ENCODE measurements at places on chromosomes 13 and 19.

DNA sequence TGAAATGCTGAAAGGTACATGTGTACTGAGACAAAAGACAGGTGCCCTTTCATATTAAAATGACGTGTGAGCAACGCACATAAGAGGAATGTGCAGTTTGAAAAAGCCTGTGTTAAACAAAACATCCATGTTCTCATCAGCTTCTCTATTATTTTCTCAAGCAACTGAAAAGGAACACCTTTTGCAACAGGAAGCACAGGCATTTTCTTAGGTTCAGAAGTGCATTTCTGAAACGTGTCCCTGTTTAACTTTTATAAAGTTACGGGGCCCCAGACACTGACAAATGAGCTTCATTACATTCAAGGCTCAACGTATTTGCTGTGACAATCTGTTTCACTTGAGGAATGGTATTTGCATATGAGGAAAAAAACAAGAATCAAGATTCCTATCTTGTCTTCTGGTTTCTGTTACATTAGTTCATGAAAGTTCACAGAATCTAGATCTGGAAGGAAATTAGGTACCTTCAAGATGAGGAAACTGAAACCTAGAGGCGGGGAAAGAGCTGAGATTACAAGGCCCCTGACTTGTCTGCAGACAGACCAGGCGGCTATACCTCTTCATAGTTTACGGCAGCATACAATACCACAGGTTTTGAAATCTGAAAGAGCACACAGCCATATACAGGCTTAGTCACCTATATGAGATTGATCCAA is 431.7 kb downstream of the KLF12 start:
- DNase-seq: no peak

GRCh38 chr13:21047591-21048282 is 13.6 kb downstream of the LATS2 start:
- DNase-seq: no peak

DNA sequence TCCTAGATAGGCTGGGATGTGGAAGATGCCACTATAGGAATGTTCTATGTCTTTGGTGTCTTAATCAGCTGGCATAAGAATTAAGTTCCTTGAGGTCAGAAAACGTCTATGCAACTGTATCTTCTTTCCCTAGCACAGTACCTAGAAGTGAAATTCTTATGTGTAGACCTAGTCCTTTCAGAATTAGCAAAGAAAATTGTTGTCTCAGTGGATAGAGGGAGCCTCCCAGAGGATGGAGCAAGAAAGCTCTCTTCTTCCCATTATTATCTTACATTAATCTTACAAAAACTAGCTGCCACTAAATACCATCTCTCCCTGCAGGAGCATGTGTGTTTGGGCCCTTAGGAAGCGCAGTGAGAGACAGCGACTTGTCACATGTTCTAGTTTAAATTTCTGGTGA is 11.6 kb downstream of the CLDN10 start:
- DNase-seq: no peak

GRCh38 chr19:38321646-38322196 is 2.1 kb downstream of the KCNK6 start:
- no peak for DNase-seq

GRCh38 chr19:10543420-10544241 is at the start of gene ATG4D:
TSS of gene ATG4D (plus strand) at chr19:10543904. CDS start at chr19:10544091, 187 bp downstream.
- DNase-seq: peak; percentile 41

DNA sequence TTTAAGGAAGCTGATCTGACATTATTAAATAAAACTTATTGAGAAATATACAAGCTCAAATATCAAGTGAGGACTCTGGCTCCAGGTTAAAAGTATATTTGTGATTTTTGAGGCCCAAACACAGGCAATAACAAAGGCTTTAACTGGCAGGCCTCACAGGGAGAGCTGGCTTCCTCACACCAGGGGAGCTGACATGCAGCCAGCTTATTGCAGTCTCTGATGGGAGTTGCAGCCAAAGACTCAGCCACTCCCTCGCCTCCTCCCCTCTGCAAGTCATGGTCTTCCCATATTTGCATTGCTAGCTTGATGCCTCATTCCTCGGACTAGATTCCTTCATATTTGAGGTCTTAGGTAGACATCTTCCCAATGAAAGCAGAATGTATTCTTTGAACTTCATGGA is 647.1 kb upstream of the SLITRK6 start:
- no peak for DNase-seq

GRCh38 chr13:48731957-48732569 is 78.3 kb downstream of the CYSLTR2 start:
- DNase-seq: peak; percentile 11

GRCh38 chr13:37039896-37040295 is 19.6 kb downstream of the SUPT20H start:
- no peak for DNase-seq

GRCh38 chr19:31260171-31260933 is 88.9 kb downstream of the TSHZ3 start:
- no peak for DNase-seq

GRCh38 chr13:22874839-22875238 is 305.9 kb upstream of the SGCG start:
- no peak for DNase-seq

DNA sequence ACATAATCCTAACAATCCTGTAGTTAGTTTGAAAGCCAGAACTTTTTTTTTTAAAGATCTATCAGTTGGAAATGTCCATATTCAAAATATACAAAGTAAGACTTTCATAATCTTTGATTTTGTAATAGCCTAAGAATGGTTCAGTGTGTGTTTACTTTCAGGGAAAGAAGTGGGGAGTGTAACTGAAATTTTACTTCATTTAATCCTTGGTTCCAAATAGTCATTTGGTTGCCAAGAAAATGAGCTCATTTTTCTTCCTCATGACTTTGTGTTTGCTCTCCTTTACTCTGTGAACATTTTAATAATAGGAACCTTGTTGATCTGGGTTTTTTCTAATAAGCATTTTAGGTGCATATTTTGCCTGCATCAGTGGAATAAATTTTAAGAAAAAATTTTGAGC is 278.8 kb downstream of the SLITRK6 start:
- DNase-seq: no peak

DNA sequence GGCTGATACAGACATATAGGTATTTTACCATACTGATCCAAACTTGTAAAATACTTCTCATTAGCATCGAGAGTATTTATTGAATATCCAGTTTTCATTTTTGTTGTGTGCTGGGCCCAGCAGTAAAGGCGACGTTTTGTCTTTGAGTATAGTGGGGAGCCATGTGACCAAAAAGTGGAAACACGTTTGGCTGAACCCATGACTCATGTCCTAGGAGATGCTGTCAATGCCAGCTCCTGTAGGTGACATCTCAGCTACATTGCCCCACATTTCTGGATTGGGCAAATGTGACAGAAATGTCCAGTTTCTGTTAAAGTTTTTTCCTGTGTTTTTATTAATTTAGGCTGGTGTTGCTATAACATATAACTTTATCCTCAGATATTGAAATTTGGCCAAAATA is 26.1 kb upstream of the GTF3A start:
- DNase-seq: no peak

GRCh38 chr13:112368883-112369282 is 7.3 kb upstream of the SPACA7 start:
- no peak for DNase-seq

- peak; percentile 58 for DNase-seq
These were observed 1.5 kb downstream of the AKT2 start for GRCh38 chr19:40283414-40284250.

All from HepG2 (cell line).